Stimulated activated CD8-positive, alpha-beta memory T cell treated with anti-CD3 and anti-CD28 coated beads, Interleukin-15, amount 100 ng/mL, for 24 hours (primary cell): ENCODE measurements at places on chromosomes 2 and 18.

GRCh38 chr2:43227830-43228281, 1.4 kb upstream of the ZFP36L2 start:
- no peak for DNase-seq

GRCh38 chr2:44102790-44103562, 65.7 kb upstream of the PPM1B start:
- DNase-seq = no peak

DNA sequence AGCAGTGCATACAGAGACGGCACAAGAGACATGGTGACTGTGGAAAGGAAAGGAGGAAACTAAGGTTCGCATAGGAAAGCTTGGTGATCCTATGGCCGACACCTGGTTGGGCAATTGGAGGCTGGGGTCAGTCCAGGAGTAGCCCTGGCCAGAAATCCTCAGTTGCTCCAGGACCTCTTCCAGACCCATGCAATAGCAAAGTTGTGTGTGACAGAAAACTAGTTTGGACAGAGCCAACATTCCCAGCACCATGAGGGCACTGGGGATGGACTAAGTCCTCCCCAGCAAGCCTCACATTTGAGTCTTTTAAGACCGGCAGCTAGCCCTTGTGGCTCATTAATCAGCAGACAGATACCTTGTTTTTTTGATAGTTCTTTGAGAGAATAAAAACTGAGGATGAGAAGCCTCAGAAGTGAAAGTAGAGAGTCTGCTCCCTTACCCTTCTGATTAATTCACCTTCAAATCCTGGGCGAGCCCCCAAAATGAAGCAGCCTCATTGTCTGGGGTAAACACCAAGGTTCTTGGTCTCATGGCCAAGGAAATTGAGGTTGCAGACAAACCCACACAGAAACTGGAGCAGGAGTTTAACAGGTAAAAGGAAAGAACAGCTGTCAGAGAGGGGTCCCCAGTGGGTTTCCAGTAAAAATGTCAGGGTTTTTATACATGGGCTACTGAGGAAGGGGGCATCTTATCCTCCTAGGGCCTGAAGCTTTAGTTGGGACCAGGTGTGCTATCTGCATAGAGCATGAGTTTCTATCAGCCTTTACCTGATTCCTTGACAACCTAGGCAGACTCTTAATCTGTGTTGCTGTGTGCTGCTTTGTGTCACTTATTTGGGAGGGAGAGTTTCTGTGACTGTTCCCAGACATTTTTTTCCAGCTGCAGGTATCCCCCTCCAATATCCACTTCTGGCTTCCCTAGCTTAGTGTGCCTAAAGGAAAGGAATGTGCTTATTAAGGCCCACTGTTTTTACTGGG, 39.1 kb downstream of the STK17B start:
- no peak for DNase-seq

- DNase-seq = no peak
Measured at GRCh38 chr2:119809339-119810048, 49.8 kb downstream of the PTPN4 start.

DNA sequence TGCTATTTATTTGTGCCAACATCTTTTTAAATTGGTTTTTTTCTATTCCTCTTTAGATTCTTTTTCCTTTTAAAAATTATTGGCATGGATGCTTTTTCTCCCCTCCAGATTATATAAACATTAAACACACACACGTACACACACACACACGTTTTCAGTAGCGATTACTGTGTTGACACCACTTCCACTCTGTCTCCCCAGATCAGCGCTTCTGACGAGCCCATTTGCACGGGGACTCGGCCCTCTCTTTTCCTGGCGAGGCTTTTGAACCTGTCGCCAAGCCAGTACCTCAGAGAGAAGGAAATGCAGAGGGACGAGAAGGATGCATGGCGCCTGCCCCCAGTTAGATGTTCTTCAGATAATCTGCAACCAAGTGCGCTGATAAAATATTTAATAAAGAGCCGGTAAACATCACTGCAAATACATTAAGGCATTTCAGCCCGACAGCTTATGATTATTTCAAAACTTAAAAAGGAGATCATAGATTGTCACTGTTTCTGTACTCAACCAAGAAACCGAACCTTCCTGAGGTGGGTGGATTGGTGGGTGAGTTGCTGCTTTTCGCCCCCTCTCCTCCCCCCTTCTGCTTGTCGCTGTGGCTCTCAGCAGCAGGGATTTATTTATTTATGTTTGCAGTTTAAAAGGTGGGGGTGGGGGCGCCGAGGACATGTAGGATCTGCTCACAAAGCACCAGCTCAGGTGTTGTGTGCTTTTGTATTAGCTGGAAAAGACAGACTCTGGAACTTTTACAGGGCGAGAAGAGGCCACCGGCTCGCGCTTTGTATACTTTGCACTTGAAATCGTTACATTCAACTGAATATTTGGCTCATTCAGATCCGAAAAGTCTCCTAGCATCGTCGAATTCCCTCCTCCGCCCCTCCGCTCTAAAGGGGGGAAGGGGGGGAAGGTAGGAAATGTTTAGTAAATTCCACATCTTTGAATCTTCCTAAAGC, 787 bp upstream of the TBR1 start:
- no peak for DNase-seq

GRCh38 chr2:227834916-227835650, 21.4 kb downstream of the CCL20 start:
- no peak for DNase-seq

DNA sequence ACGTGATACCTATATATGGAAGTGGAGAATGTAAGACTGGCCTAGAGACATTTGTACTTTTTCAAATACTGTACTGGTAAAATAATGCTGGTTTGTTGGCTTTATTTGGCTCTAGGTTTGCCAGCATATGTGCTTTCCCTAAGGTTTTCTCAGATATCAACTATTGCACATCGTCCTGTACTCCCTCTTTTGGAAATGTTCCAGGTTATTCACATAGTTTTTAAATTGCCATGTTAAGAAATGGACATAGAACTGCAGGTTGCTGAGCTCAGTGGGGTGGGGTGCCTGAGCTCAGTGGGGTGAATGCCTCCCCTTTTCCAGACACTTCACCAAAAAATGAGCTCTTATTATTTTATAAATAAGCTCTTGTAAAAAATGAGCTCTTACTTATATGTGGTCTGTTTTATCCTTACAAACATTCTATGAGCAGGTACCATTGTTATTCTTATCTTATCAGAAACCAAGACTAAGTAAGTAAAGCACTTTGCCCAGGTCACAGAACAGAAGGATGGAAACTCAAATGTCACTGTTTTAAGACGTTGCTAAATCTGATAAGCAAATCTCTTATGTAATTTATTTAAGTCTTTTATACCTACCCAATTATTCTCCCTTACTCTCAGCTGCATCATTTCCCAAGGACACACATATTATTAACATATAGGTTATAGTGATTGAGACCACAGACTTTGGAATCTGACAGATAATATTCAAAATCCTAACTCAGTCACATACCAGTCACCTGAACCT, 99.0 kb downstream of the CPS1 start:
- DNase-seq = no peak

GRCh38 chr2:175631245-175631623, 370.8 kb downstream of the LNPK start:
- DNase-seq = no peak

DNA sequence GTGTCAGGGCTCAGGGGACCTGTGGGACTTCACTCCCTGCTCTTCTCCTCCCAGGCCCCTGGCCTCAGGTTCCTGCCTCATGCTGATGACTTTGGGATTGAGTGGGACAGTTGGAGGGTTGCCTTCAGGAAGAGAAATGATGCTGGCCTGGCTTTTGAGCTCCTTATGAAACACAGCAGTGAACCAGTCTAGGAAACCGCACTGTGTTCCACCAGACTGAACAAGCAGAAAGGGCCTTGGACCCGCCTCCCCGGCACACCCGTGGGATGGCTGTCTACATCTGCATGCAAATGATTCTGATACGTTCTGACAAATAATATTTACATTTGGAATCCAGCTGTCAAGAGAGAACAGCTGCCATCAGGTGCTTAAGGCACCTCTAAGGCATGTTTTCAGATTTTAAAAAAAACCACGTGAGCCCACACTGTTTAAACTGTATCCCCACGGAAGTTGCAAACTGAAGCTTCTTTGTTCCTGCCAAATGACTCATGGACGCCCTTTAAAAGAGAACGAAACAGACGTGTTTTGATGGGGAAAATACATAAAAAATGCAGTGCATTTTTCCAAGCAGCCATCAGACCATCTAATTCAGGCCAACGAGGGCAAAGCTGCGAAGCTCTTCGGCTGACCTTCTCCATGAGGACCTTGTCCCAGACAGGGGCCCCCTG, 27.6 kb upstream of the ASAP2 start:
- DNase-seq = no peak

DNA sequence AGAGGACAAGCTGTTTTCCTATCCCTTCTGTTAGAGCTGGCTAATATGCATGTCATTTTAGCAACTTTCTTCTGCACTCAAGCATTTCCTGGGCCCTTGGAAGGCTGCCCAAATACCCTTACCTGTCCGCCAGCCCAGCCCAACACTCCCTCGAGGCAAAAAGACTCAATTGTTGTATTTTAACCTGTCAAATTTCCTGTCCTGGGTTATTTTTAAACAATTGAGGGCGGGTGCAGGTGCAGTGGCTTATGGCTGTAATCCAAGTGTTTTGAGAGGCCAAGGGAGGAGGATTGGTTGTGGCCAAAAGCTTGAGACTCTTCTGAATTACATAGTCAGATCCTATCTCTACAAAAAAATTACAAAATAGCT, 125.0 kb upstream of the ARHGAP28 start:
- DNase-seq = no peak

- DNase-seq = no peak
Measured at GRCh38 chr2:23092831-23093230, 292.1 kb upstream of the KLHL29 start.

DNA sequence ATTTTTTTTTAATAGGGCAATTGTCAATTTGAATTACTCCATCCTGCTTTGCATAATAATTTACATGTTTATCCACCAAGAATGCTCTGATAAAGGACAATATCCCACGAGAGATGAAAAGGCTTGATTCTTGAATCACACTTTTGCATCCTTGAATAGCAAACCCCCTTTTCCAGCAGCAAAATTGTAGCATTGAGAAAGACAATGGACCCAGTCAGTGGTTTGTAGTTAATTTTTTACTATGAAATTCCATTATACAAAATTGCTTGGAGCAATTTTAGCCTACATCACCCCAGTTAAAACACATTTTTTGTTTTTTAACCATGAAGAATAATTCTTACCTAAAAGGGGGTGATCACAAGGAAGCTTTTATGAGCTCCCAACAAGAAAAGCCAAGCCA, 255.1 kb downstream of the RND3 start:
- DNase-seq = no peak

DNA sequence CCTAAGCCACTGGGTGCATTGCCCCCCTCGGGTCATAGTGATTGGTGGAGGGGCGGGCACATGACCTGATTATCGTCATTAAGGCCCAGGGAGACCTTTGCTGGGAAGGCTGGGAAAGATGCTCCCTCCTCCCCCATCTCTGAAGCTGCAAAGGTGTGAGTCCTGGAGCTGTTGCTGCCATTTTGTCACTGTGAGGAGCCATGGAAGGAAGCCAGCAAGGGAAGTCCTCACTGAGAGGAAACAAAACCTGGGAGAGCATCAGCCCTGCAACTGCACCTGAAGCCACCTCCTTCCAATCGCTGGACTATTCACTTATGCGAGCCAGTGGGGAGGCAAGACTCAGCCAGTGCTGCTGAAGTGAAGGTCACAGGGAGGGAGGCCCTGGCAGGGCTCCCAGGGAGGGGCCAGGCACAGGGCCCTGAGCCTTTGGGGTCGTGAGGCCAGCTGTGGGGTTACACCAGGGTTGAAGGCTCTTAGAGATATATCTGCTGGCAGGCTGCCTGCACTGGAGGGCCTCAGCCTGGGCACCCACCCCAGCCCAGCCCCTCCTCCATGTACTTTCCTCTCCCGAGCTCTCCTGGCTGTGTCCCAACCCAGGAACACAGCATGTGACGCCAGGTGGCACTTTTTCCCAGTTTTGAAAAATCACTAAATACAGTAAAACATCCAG, 10.7 kb upstream of the FAHD2A start:
- DNase-seq = no peak

DNA sequence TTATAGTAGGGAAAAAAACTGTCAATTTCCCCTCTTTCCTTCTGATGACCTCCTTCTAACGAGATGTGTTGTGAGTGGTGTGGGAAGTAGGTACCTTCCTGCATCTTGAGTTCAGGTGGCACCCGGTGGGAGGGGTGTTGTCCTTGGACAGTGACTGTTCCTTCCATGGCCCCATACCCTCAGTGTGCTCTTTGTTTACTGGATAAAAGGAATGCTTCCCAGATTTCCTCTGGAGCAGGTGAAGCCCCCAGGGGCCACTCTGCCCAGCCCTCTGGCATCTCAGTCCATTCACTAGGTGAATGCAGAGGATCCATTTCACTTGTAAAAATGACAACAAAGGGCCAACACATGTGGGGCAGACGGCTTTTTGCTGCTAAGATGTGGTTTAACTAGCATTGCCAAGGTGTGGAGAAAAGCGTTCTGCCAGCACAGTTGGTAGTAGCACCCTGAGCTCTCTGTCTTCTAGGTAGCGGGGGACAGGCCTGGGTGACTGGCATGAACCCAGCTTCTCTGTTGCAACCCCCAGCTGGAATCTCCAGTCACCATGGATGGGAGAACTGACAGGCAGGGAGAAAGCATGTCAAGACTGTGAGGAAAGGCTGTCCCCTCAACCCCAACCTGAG, 6.9 kb downstream of the GDF7 start:
- no peak for DNase-seq

DNA sequence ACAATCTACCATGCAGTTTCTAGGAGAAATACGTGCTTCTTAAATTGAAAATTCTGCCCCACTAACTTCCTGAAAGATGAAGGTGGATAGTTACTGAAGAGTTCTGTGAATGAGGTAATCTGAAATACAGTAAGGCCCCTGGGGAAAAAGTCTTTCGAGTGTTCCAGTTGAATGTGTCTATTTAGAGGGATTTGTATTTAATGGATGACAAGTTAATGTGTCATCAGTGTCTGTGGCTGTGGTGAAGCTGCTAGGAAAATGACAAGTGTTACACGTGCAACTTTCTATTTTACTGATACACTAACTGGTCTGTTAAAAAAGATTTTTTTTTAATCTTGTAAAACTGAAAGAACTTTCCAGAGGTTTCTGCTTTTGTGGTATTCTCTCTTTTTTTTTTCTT, 384.6 kb downstream of the STK39 start:
- DNase-seq = no peak

DNA sequence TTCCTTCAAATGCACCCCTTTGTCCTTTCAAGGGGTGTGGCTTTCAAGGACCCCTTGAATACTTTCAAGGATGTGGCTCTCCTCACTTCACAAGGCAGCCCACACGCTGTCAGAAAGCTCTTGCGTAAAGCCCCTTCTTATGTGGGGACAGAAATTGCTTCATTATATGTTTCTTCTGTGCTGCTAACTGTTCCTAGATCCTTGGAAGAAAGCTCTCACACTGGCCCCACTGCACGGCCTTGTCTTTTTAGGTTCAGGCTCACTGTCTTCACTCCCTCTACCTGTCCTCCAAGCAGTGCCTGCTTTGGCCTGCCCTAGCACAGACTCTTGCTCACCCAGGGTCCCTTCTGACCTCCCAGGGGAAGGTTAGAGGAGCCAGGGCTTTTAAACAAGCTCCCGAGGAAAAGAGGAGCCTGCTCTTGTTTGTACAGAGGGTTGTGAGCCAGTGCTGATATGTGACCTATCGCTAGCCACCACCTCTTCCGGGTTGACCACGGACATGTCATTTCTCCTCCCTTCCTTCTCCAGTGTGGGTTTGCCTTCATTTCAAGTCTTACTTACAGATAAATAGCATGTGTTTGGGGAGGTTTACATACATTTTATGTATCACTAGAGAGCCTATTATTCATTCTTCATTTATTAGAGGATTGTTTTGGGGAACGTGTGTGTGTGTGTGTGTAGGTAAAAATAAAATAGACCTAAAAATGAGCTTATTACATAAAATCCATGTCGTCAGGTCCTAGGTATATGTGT, 94.7 kb downstream of the RTN4 start:
- no peak for DNase-seq

- no peak for DNase-seq
Measured at GRCh38 chr2:168120730-168121129, 126.7 kb downstream of the STK39 start.
